Caki2 (cell line): ENCODE measurements at places on chromosomes 6 and 20. TPM values are rescaled to one million over a fixed set of nuclear protein-coding genes. Genes with fewer than 3 reads are reported as not detected.
A peak's percentile ranks its signal among the peaks of the same experiment; 100 is the strongest.

DNA sequence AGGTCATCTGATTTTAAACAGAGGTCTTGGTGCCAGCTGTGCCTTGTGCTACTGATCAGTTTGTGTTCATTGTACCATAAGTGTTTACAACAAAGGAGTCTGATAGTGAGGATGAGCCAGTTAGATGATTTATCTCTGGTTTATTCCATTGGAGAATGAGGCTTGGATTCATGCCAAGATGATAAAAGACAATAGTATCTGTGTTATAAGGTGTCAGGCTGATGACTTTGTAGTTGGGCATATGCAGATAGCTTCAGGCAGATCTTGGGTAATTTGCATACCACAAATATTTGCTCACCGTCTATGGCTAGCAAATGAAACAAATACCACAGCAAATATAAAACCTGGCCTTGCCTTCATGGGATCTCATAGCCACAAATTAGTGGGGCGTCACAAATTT, 43.3 kb upstream of the PHACTR2 start:
- DNase-seq: no peak

DNA sequence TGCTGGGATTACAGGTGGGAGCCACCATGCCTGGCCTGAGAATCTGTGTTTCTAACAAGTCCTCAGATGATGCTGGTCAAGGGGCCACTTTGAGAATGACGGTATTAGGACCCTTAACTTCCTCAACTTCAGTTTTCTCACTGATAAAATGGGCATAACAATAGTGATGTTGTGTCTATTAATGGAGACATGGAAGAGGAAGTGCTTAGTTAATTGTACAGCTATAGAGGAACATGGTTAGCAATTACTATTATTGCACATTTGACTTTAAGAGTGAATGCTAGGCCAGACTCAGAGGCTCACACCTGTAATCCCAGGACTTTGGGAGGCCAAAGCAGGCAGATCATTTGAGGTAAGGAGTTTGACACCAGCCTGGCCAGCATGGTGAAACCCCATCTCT, 12.7 kb downstream of the DPPA5 start:
- DNase-seq: no peak

GRCh38 chr6:30055513-30055912, 5.6 kb upstream of the POLR1H start:
- DNase-seq: no peak

DNA sequence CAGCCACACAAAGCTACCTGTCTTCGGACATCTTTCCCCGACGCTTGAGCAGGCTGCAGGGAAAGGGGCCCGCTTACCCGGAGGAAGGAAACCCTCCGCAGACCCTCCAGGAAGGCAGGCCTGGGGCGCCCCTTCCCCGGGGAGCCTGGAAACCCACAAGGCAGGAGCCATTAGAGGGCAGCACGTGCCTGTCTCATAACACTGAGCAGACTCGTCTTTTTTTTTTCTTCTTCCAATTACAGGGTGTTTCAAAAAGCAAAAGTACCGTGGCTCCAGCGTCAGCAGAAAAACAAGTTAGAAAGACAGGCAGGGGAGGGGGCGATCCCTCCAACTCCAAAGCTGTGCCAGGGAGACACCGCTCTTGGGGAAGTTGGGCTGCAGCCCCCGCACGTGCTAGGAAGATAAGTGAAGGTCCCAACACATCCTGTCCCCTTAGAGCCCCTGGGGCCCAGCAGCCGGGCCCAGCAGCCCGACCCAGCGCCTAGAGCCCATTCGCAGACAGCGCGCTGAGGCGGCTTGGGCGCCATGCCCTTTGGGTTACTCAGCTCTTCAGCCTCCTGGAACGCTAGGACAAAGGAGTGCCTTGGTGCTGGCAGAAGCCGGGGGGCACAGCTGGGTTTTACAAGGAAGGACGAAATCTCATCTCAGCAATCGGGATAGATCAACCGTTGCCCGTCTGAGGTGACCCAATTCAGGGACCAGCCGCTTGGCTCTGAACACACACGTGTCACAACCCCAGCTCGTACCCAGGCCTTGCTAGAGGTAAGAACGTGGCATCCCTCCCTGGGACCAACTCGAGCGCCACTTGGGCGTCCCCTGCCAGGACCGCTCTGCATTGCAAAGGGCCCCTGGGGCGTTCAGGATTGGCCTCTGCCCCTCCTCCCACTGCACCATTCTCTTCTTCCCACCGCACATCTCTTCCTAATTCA, 136.3 kb downstream of the LY86 start:
- peak; percentile 58 for DNase-seq

GRCh38 chr20:15857173-15857784, 716.0 kb downstream of the KIF16B start:
- no peak for DNase-seq

GRCh38 chr20:38782275-38782674, 23.2 kb upstream of the PPP1R16B start:
- DNase-seq: no peak

- no peak for DNase-seq
Observed at GRCh38 chr6:34114695-34115402, 31.0 kb downstream of the GRM4 start.

- no peak for DNase-seq
Observed at GRCh38 chr20:41049451-41049850, 20.8 kb downstream of the TOP1 start.

DNA sequence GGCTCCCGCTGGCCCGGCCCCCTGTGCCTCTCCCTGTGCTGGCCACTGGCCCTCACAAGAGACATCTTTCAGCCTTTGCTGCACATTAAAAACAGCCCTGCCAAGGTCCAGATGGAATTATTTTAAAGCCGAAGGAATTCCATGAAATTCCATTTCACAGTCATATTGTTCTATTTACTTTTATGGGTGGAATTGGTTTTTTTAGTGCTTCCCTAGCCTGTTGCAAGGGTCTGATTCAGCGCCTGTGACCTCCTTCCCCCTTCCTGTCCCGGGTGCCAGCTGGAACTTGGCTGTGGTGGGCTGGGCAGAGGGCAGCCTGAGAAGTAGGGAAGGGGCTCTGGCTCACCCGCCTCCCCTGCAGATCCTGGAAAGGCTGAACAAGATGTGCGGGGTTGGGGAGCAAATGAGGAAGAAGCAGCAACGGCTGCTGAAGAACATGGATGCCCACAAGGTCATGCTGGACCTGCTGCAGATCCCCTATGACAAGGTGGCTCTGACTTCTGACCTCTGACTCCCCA, 34.3 kb downstream of the UQCC2 start:
- DNase-seq: no peak

GRCh38 chr6:6730831-6731230, 142.3 kb downstream of the LY86 start:
- DNase-seq: peak; percentile 45

- no peak for DNase-seq
Observed at GRCh38 chr6:150212778-150213177, 69.9 kb downstream of the PPP1R14C start.

DNA sequence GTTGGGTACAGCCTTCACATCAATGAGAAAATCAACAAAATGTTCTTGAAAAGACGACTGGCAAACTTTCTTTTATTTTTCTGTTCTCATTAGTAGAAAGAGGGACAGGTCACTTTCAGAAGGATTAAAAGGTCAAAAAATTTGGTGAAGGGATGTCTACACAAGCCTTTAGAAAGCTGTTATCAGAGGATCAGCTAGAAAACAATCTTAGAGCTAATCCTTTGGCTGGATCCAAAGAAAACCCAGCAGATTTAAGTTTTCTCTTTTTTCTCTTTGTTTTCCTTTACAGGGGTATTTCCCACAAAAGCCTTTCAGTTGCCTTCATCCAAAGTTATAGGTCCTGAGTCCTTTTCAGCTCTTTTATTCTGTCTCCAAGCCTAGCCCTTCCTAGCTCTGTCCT, 57.3 kb upstream of the EDN1 start:
- DNase-seq: no peak

DNA sequence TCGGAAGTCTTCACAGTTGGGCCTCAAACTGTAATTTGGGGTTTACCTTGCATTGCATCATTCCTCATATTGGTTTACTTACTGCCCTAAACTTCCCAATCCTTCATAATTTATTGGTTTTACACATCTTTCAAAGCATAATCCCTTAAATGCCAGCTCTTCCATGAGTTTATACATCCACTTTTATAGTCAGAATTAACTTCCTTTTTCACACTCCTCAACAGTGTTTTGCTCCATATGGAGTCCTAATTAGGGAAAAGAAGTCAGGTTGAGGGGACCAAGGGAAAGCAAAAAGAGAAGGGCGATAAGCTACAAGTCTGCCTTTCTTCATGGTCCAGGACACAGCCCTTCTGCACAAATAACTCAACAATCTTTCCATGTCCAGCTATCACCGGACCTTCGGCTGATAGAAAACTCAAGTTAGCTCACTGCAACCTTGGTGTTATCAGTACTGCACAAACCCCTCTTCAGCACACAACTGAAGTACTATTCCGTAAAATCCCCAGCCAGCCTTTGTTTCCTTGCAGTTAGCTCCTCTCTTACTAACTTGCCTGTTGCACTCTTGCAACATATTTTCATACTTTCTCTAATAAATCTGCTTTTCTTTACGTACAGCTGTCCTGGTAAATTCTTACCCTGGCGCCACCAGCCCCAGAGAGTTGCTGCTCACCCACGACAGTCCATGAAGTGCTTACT, 2.0 kb downstream of the EEF1E1 start:
- DNase-seq: no peak

GRCh38 chr6:130134582-130134981, 88.2 kb downstream of the SAMD3 start:
- no peak for DNase-seq

GRCh38 chr6:57267586-57268293, 45.6 kb upstream of the RAB23 start:
- DNase-seq: peak; percentile 77

The SYCP2 gene
- total RNA-seq: 16.7 and 23.6 TPM in 2 replicates

The COQ3 gene
- total RNA-seq: 7.7 and 15.3 TPM in 2 replicates

The TUBB1 gene
- not detected in 2 replicates for total RNA-seq

The FAM217A gene
- total RNA-seq: not detected in 2 replicates

The INSM1 gene
- not detected in 2 replicates for total RNA-seq

The ASIP gene
- not detected in 2 replicates for total RNA-seq

The SLC17A3 gene
- 1.5 and 29.5 TPM in 2 replicates for total RNA-seq

The LYRM4 gene
- total RNA-seq: 39.1 and 42.3 TPM in 2 replicates
